ENCODE measurements at places on chromosomes 16 and 17. TPM values are rescaled to one million over a fixed set of nuclear protein-coding genes. Genes with fewer than 3 reads are reported as not detected.

DNA sequence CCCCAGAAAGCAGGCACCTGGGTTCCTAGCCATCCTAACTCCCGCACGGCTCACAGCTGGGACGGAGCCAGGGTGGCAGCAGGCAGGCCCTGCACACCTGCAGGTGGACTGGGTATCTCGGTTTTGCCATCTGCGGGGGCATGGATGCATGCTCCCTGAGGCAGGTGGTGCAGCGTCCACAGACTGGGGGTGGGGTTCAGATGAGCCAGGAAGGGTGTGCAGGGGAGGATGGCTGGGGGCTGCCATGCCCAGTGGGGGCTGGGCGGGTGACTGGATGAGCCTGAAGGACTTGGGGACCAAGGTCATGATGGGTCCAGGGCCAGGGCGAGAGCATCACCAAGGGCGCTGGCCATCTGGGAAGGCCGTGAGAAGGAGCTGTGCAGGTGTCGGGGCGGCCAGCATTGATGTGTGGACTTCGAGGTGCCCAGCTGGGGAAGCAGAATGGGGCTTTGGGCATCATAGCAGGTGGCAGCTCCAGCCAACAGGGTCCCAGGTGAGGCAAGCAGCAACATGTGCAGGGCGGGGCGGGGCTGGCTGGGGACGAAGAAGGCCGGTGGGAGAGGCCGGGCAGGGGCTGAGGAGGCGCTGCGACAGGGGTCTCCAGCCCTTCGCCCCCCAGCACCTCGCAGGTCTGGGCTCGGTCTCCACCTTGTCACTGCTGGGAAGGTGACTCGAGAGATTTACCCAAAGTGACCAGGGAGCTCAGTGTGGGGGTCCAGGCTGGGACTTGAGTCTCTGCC is 41.0 kb upstream of the ZNF469 start:
- no peaks in the 10 kb centered on the region for H3K27me3 ChIP-seq
- no peaks in the 10 kb centered on the region for H3K36me3 ChIP-seq
- no peak overlapping the region for H3K27ac ChIP-seq
- no peak for DNase-seq
- no peaks in the 10 kb centered on the region for H3K4me1 ChIP-seq

- DNase-seq, result no peak
- no peak overlapping the region for H3K4me3 ChIP-seq
- H3K4me1 ChIP-seq, result no peaks in the 10 kb centered on the region
- no peak overlapping the region for H3K27ac ChIP-seq
- H3K27me3 ChIP-seq, result peaks cover 19% of the 10 kb centered on the region
These were observed 29.4 kb upstream of the SLC13A2 start for GRCh38 chr17:28443901-28444638.

DNA sequence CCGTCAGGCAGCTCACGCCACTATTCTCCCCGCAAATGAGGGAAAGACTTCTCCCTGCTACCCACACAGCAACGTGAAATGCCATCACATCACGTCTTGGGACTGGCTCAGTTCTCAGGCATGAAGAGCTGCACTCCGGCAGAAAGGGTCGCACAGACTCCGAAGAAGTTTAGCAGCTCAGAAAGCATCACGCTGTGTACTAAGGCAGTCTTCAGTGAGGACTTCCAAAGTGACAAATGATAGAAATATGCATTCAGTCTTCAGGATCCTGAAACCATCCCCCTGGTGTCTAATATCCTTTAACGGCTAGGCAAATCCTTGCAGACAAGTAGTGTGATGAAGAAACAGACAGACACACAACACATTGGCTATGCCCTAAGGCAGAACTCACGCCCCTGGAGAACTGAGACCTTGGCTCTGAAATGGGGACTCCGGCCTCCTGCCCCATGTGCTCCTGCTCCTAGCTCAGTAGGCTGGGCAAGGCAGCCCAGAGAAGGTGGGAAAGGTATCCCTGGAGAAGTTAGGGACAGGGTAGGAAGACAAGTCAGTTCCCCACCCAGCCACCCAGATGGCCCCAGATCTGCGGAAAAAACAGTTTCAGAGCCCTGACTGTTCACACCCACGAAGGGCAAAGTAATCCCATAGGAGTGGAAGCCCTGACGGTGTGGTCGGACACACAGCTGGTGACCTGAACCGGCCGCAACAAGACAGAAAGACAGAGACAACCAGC is 1.6 kb downstream of the XYLT1 start:
- H3K4me3 ChIP-seq, result peak overlapping the region; percentile 77
- peaks cover 57% of the 10 kb centered on the region for H3K4me1 ChIP-seq
- H3K27me3 ChIP-seq, result no peaks in the 10 kb centered on the region
- H3K27ac ChIP-seq, result peak overlapping the region; percentile 77

DNA sequence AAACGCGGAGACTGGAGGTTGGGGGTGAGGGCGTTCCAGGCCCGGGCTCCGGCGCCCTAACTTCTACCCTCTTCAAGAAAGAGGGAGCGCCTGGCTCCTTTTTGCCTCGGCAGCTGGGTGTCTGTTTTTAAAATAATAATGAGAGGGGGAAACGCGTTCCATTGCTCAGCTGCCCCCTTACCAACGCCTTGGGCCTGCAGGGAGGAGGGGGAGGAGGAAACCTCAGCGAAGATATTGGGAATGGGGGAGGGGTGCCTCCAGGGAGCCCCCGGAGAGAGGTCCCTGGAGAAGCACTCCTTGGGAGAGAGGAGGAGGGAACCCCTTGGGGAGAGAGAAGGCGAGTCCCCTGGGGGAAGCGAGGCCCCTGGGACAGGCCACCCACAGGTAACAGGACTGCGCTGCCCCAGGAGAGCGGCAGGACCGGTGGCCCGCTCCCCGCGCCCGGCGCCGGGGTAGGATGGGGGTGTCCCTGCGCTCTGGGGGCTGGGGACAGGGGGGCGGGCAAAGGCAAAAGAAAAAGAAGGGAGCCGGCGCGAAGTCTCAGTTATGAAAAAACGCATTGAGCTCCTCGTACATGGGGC is 2.7 kb downstream of the NEUROD2 start:
- no peak for DNase-seq
- H3K4me1 ChIP-seq, result peaks cover 12% of the 10 kb centered on the region
- peaks cover 79% of the 10 kb centered on the region for H3K27me3 ChIP-seq
- no peak overlapping the region for H3K27ac ChIP-seq
- no peaks in the 10 kb centered on the region for H3K36me3 ChIP-seq
- H3K4me3 ChIP-seq, result no peak overlapping the region

PRPSAP1 gene
- 59.9 TPM for total RNA-seq

DNA sequence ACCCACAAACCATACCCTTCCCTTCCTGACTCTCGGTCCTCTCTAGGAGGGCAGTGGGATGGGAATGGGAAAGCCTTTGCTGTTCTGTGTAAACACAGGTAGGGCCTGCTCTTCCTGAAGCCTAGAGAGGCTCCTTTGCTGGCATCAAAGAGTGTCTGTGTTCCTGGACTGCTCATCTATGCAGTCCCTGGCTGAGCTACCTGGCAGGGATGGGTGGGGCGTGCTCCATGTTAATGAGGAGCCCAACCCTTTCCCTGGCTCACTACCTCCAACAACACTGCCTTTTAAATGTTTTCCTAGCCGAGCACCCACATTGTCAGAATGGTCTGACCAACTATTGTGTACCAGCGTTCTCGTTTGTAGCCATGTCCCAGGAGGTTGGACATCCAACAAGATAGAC is 26.6 kb upstream of the NAGLU start:
- peaks cover 9% of the 10 kb centered on the region for H3K4me1 ChIP-seq
- H3K4me3 ChIP-seq, result no peak overlapping the region
- no peak for DNase-seq
- H3K27me3 ChIP-seq, result peaks cover 34% of the 10 kb centered on the region
- H3K27ac ChIP-seq, result no peak overlapping the region

GRCh38 chr16:54597222-54597621 is 310.6 kb upstream of the IRX3 start:
- H3K4me3 ChIP-seq, result no peak overlapping the region
- no peaks in the 10 kb centered on the region for H3K36me3 ChIP-seq

DNA sequence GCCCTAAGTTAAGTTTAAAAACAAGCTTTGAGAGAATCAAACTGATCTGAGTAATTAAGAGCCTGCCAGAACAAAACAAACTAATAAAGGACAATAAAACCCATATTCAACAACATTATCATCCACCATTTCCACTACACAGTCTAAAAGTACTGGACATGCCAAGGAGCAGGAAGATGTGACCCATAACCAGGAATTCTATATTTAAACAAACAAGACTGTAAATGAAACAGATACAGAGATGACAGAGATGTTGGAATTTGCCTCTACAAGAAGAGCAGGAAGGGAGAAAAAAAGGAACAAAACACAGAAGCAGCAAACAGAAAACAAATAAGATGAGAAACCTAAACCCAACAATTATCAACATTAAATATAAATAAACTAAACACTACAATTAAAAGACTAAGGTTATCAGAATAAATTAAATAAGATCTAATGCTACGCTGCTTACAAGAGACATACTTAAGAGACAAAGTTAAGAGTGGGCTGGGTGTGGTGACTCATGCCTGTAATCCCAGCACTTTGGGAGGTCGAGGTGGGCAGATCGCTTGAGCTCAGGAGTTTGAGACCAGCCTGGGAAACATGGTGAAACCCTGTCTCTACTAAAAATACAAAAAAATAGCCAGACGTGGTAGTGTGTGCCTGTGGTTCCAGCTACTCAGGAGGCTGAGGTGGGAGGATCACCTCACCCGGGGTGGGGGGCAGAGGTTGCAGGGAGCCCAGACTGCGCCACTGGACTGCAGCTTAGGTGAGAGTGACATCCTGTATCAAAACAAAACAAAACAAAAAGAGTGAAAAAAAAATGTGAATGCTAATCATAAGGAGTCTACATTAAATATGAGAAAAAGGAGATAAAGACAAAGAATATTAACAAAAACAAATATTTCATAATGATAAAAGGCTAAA is 50.6 kb downstream of the CREBBP start:
- peaks cover 20% of the 10 kb centered on the region for H3K4me1 ChIP-seq
- no peak overlapping the region for H3K4me3 ChIP-seq
- no peak overlapping the region for H3K27ac ChIP-seq
- H3K27me3 ChIP-seq, result no peaks in the 10 kb centered on the region

GRCh38 chr16:9602189-9602588 is 510.7 kb downstream of the HAPSTR1 start:
- H3K27me3 ChIP-seq, result no peaks in the 10 kb centered on the region
- no peak for DNase-seq
- H3K27ac ChIP-seq, result no peak overlapping the region
- no peaks in the 10 kb centered on the region for H3K4me1 ChIP-seq

DNA sequence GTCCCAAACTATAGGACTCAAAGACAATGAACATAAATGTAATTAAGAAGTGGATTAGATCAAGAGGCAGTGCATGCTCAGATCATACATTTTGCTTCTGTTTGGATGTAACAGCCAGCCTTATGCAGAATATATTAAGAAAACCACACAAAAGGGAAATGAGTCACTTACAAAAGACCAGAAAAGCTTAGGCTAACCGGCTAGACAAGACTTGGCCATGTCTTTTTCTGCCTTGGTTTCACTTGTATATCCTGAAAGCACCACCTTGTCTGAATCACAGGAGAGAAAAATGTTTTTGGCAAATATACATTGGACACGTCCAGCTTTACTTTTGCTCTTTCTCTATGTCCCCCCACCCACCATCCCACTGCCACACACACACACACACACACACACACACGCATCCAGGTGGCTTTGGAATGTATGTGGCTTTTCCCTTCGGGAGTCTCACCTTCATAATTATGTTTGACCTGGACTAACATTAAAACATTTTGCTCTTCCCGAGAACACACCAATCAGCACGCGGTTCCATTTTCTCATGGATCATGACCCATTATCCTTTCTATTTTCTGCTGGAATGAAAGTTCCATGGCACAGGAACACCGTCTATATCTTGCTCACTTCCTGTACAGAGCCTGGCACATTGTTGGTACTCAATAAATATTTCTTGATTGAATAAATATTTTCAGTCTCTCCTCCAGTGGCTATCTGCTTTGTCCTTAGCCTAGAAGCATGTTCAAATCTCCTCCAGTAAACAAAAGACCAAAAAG is 64.6 kb downstream of the CDK5R1 start:
- H3K4me3 ChIP-seq, result peak overlapping the region; percentile 16
- no peaks in the 10 kb centered on the region for H3K27me3 ChIP-seq

OR1F1 gene
- not detected for total RNA-seq

DNA sequence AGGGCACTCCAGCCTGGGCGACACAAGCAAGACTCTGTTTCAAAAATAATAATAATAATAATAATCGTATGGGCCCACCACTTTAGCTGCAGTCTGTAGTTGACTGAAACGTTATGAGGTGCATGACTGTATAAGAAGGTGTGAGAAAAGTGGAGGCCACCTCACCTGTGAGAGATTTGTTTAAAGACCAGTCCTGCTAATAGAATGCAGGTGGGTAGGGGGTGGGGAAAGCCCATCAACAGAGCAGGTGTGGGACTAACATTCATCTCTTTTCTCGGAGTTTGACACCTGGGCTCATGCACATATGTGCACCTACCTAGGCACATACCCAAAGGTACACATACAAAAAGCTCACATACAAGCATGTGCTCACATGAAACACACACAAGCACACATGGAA is 68.0 kb upstream of the TOB1 start:
- H3K27ac ChIP-seq, result no peak overlapping the region
- DNase-seq, result no peak
- H3K4me1 ChIP-seq, result peaks cover 16% of the 10 kb centered on the region
- no peaks in the 10 kb centered on the region for H3K36me3 ChIP-seq
- H3K27me3 ChIP-seq, result peaks cover 12% of the 10 kb centered on the region
- no peak overlapping the region for H3K4me3 ChIP-seq

- no peak for DNase-seq
- H3K27me3 ChIP-seq, result no peaks in the 10 kb centered on the region
- no peaks in the 10 kb centered on the region for H3K4me1 ChIP-seq
These were observed 11.8 kb upstream of the PEMT start for GRCh38 chr17:17603178-17603894.

- H3K36me3 ChIP-seq, result peaks cover 66% of the 10 kb centered on the region
- no peak overlapping the region for H3K27ac ChIP-seq
- H3K4me3 ChIP-seq, result no peak overlapping the region
- H3K27me3 ChIP-seq, result no peaks in the 10 kb centered on the region
- no peak for DNase-seq
These were observed 6.0 kb downstream of the ATXN1L start for GRCh38 chr16:71851746-71852145.

GRCh38 chr17:6358131-6358530 is 76.8 kb downstream of the AIPL1 start:
- H3K27me3 ChIP-seq, result peaks cover 28% of the 10 kb centered on the region
- H3K4me3 ChIP-seq, result no peak overlapping the region
- no peak overlapping the region for H3K27ac ChIP-seq
- no peak for DNase-seq
- H3K36me3 ChIP-seq, result no peaks in the 10 kb centered on the region

DNA sequence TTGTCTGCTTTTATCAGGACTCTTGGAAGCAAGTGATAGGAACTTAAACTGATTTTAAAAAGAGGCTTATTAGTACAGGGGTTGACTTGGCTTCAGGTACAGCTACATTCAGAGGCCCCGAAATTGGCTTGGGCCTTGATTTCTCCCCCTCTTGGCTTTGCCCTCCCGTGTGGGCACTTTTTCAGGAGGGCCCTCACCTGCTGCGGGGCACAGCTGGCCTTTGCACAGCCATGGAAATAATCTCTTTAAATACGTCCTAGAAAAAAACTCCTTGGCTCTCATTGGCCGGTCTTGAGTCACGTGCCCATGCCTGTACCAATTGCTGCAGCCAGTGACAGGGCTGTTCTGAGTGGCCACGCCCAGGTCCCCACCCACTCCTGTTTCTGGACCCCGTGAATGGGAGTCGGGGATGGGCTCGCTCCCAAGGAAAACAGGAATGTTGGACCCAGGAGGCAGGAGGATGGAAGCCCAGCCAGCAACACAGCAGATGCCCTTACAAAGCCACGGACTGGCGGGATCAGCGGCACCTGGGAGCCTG is 15.0 kb downstream of the CA5A start:
- no peaks in the 10 kb centered on the region for H3K36me3 ChIP-seq
- H3K27ac ChIP-seq, result no peak overlapping the region
- H3K27me3 ChIP-seq, result peaks cover 15% of the 10 kb centered on the region
- no peak for DNase-seq

All from activated CD4-positive, alpha-beta memory T cell treated with anti-CD3 and anti-CD28 coated beads, Interleukin-2, amount 10 ng/mL, durations not matched to agents 7 days and 5 days (primary cell).